ENCODE measurements at places on chromosomes 11 and 22. TPM values are rescaled to one million over a fixed set of nuclear protein-coding genes. Genes with fewer than 3 reads are reported as not detected.

The MCAM gene
- total RNA-seq = 11.1 TPM

The RHOD gene
- total RNA-seq = 24.7 TPM

The MYOD1 gene
- not detected for total RNA-seq

The CRYBB1 gene
- total RNA-seq = not detected

The TEAD1 gene
- total RNA-seq = 104 TPM

The MMP8 gene
- not detected for total RNA-seq

The IGSF9B gene
- 10.2 TPM for total RNA-seq

The OR51S1 gene
- total RNA-seq = not detected

The C11orf87 gene
- total RNA-seq = not detected

The SCUBE1 gene
- total RNA-seq = 0.47 TPM

The YPEL1 gene
- total RNA-seq = 3.3 TPM

The GLYAT gene
- total RNA-seq = not detected

The PNPLA3 gene
- 9.5 TPM for total RNA-seq

The ATL3 gene
- total RNA-seq = 43.6 TPM

The NEFH gene
- total RNA-seq = not detected

The HTR3B gene
- not detected for total RNA-seq

The TRPM5 gene
- total RNA-seq = not detected

The COA4 gene
- 93.0 TPM for total RNA-seq

The UPK3A gene
- not detected for total RNA-seq

The OR51L1 gene
- total RNA-seq = not detected

The IGLL1 gene
- not detected for total RNA-seq

The ASCL2 gene
- total RNA-seq = not detected

The GLYATL2 gene
- 0.91 TPM for total RNA-seq

The FBLN1 gene
- total RNA-seq = 28.6 TPM

The C11orf42 gene
- total RNA-seq = not detected

The LIN7C gene
- total RNA-seq = 43.7 TPM

The UNC93B1 gene
- total RNA-seq = 71.2 TPM

The SCGB1C1 gene
- not detected for total RNA-seq

The MAPK8IP1 gene
- 4.9 TPM for total RNA-seq

The KDM4D gene
- 0.68 TPM for total RNA-seq

The RPS19BP1 gene
- total RNA-seq = 87.7 TPM

The SHISA8 gene
- not detected for total RNA-seq

The RTN4RL2 gene
- total RNA-seq = 3.6 TPM

The OR4A16 gene
- total RNA-seq = not detected

The SNX32 gene
- total RNA-seq = not detected

The OOSP4A gene
- not detected for total RNA-seq

The OR51V1 gene
- not detected for total RNA-seq

The APLNR gene
- total RNA-seq = not detected

The SCT gene
- total RNA-seq = not detected

The GALR3 gene
- total RNA-seq = not detected

The MFRP gene
- not detected for total RNA-seq

The BTG4 gene
- total RNA-seq = not detected

The AMOTL1 gene
- total RNA-seq = 22.0 TPM

The DKK3 gene
- 11.9 TPM for total RNA-seq

The ABTB2 gene
- total RNA-seq = 24.6 TPM

The RAG1 gene
- total RNA-seq = 0.90 TPM

The SMIM38 gene
- total RNA-seq = not detected

The ACO2 gene
- 94.5 TPM for total RNA-seq

The DRD4 gene
- 1.3 TPM for total RNA-seq

The BMAL1 gene
- 11.1 TPM for total RNA-seq

The PRODH gene
- 1.5 TPM for total RNA-seq

The MRGPRX4 gene
- not detected for total RNA-seq

The LMO1 gene
- not detected for total RNA-seq

The CALCA gene
- total RNA-seq = not detected

The LMO2 gene
- 1.3 TPM for total RNA-seq

The ADAMTS8 gene
- not detected for total RNA-seq

The PRR14L gene
- total RNA-seq = 60.5 TPM
